ENCODE measurements at places on chromosomes 1 and 21.

GRCh38 chr1:7659514-7659913, 111.6 kb upstream of the VAMP3 start:
- no peak for DNase-seq

DNA sequence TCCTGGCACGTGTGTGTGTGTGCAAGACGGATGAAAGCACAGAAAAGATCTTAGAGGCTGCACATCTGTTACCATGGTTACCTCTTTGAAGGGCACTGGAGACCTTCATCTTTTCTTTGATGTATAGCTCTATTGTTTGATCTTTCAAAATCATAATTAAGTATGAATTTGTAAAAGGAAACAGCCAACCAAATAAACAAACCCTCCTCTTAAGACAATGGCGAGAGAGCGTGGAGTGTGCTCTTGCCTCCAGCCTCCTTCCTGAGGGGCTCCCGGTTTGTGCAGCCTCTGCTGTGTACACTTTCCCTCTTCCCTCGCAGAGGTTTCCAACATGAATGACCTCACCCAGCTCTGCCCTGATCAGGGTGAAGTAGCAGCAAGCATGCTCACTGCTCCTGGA, 27.9 kb downstream of the CACNA1S start:
- no peak for DNase-seq

- peak; percentile 56 for DNase-seq
These were observed 2.8 kb downstream of the ITPKB start for GRCh38 chr1:226736001-226736907.

- DNase-seq, result no peak
These were observed 1.6 kb downstream of the DDI2 start for GRCh38 chr1:15618655-15619525.

Data from hippocampal formation (tissue), 2 donors.